ENCODE measurements at places on chromosomes 11 and 22. TPM values are rescaled to one million over a fixed set of nuclear protein-coding genes. Genes with fewer than 3 reads are reported as not detected.

Gene CREB3L1
- total RNA-seq: 8.3 TPM

Gene OR52N4
- not detected for total RNA-seq

Gene OOSP1
- total RNA-seq: not detected

Gene P2RY6
- total RNA-seq: 0.09 TPM

Gene ELMOD1
- 2.6 TPM for total RNA-seq

Gene CABP4
- total RNA-seq: 0.45 TPM

All from endothelial cell of coronary artery (primary cell).